ENCODE measurements at places on chromosomes 6 and 20.

DNA sequence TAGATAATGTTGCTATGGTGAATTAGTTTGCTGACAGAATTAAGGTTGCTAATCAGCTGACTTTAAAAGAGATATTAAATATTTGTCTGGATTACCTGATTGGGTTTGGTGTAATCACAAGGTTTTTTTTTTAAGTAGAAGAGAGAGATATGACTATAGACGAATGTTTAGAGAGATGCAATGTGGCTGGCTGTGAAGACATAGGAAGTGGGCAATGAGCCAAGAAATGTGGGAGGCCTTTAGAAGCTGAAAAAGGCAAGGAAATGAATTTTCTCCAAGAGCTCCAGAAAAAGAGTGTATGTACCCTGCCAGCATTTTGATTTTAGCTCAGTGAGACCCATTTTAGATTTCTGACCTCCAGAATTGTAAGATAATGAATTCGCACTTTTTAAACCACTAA is 598.3 kb downstream of the PKHD1 start:
- DNase-seq = no peak

- peak; percentile 83 for DNase-seq
Measured at GRCh38 chr6:138815797-138816528, 20.1 kb downstream of the ECT2L start.

DNA sequence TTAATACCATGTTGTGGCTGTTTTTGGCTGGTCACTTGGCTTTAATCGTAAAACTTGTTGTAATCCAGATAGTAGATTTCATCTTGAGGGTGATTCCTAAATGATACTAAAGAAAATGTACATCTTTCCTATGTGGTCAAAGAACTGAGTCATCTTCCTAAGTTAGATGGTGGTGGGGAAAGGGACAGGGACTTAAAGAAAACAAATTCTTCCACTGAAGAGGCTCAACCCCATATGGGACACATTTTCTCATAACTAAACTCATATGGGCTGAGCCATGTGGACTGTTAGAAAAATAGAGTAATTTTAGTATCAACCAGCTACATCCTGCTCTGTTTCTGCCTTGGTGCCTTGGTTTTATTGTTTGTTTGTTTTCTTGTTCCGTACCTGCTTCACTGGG is 155.8 kb downstream of the TSHZ2 start:
- no peak for DNase-seq

DNA sequence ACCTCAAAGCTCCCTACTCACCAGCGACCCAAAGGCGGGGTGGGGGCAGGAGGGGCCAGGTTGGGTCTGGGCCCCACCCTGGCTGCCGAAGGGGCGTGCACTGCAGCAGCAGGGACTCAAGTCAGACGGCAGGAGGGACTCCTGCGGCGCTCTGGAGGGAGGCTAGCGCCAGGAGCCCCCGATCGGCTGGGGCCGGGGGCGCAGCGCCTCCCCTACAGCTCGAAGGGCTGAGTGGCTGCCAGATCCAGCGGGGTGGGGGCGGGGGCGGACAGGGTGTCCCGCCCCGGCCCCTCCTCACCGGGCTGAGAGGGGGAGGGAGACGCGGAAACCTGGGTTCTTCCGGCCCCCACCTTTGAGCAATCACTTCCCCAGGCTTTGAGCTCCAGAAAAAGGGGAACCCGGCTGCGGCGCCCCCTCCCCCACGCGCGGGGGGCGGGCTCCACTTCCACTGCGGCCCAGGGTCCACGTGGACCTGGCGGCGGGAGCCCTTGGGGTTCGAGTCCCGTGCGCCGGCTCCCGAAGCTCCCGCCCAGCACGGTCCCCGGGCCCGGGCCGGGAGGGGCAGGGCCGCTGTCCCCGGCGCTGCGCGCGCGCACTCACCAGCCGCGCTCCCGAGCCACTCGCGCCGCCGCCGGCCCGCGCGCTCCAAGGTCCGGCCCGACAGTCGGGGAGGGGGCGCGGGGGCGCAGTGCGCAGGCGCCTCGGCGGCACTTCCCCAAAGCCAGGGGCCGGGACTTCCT is at the start of gene RGS19:
Gene RGS19 (minus strand): TSS at position 246 of the 740 bp plus-strand sequence. CDS start 2,632 bp downstream, outside the sequence.
- peak; percentile 67 for DNase-seq

- DNase-seq = peak; percentile 17
Measured at GRCh38 chr6:156988276-156989158, 211.3 kb downstream of the ARID1B start.

DNA sequence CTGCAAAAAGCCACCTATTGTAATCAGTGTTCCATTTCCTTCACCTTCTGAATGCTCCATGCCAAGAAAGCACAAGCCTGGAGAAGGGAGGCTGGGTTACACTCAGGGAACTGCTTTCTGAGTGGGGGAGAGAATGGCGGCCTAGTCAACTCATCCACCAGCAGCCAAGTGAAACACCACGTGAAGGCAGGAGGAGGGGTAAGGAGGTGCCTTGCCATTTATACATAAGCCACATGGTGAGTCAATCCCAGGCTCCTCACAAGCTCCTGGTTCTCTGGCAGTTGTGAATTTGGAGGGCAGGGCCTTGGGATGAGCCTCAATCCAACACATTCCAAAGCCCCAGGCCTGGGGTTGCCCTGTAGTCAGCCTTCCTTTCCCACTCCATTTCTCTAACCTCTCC is 149.4 kb downstream of the CD24 start:
- no peak for DNase-seq

- DNase-seq = no peak
Measured at GRCh38 chr6:157728183-157728881, 94.7 kb upstream of the SNX9 start.

DNA sequence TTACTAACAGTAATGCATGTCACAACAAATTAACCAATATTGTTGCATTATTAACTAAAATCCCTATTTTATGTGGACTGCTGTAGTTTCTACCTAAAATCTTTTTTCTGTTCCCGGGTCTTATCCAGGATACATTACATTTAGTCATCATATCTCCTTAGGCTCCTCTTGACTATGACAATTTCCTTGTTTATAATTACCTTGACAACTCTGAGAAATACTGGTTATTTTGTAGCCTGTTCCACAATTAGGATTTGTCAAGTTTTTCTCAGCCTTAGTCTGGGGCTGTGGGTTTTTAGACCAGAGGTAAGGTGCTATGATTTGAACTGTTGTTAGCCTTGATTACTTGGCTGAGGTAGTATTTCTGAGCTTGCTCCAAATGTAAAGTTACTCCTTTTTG is 3.7 kb downstream of the FBXO5 start:
- no peak for DNase-seq

DNA sequence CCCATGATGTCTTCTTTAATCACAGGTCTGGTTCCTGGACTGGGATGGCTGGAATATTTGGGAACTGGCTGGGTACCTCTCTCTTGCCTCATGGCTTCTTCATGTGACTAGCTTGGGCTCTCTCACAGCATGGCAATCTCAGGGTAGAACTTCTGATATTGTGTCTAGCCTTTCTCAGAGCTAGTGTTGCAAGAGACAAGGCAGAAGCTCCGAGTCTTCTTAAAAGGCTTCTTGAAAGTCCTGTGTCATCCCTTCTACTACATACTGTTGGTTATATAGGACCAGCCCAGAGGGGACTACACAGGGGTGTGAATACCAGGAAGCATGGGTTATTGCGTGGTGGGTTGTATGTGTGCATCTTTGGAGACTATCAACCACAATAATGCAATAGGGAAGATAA is 23.3 kb downstream of the BCAS1 start:
- DNase-seq = no peak

DNA sequence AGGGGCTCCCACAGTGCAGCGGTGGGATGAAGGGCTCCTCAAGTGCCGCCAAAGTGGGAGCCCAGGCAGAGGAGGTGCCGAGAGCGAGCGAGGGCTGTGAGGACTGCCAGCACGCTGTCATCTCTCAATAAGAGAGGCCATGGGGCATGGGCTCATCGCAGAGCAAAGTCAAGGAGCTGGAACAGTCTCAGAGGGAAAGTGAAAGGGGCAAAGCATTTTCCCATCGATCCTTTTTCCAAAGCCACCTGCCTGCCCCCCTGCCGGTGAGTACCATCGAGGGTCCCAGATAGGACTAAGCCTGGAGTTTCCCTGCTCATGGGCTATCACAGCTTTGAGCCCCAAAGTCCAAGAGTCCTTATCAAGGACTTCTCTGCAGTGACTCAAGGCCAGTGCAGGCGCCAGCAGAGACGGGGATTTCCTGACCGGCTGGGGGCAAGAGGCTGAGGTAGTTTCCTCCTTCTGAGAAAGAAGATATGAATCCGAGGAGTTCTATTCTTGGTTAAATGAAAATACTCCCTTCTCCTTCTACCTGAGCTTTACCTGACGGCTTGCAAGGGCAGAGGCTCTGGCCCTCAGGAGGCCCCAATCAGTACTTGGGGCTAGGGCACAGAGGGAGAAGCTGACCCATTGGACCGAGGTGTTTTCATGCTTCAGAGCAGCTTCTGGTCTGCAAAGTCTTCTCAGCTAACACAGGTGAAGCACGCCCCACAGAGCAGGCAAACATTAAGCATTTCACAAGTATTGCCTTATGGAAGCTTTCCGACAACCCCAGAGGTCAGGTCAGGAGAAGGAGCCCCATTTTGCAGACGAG is 22.6 kb downstream of the ETV7 start:
- peak; percentile 64 for DNase-seq

- DNase-seq = no peak
Measured at GRCh38 chr6:160634706-160635105, 29.4 kb downstream of the LPA start.

GRCh38 chr6:39273406-39273821 is 40.8 kb downstream of the KCNK17 start:
- no peak for DNase-seq

DNA sequence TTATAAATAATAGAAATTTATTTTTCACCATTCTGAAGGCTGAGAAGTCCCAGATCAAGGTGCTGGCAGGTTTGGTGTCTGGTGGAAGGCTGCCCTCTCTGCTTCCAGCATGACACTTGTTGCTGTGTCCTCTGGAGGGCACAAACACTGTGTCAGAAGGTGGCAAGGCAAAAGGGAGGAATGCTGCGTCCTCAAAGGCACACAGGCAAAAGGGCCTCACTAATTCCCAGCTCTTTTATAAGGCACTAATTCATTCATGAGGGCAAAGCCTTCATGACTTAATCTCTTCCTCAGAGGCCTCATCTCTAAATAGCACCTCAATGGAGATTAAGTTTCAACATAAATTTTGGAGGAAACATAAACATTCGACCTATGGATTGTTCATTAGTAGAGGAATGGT is 209.5 kb upstream of the SMLR1 start:
- no peak for DNase-seq

DNA sequence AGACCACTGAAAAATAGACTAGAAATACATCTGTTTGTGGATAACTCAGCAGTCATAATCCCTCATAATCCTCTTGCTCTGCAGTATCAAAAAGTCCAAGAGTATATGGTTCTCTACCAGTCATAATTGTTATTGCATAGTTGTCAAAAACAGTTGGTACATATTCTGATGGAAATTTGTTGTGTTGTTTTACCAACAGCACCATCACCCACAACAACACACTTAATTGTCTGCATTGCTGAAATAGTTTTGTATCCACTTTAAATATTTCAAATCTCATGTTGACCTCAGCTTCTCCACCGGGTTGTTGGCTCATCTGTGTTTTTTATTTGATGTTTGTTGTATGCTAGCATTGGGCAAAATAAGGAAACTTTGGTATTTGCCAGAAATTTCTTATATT is 39.4 kb downstream of the ITCH start:
- no peak for DNase-seq

DNA sequence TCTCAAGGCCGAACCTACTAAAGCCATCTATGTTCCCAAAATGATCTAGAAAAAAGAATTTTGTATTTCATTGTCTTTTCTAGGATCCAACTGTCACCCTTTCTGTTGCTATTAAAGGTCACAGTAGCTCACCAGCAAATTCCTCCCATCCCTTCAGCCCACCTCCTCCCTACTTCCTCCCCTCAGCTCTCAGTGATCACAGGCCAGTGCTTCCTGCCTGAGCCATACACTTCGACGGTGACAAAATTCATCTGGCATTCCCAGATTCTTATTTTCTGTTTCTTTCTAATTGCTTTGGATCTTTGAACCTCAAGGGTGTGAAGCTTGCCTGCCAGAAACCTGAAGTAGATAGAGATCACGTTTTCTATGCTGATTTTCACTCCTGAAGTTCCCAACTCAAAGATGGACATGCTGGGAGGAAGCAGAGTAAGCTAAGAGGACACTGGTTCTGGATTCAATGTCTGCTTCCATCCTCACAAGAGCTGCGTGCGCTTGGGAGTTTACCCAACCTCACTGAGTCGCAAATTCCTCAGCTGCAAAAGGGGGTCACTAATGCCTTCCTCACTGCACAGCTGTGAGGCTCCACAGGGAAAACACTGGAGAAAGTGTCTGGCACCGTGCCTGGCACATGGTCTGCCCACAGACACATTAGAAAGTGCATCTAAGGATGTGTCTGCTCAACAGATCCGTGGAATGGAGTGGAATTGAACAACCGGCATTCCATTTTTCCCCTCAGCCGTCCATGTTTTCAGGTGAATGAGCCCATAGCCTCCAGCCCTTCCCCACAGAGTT is 34.5 kb downstream of the MDGA1 start:
- DNase-seq = peak; percentile 29

- DNase-seq = no peak
Measured at GRCh38 chr6:35378261-35378660, 35.9 kb downstream of the PPARD start.

DNA sequence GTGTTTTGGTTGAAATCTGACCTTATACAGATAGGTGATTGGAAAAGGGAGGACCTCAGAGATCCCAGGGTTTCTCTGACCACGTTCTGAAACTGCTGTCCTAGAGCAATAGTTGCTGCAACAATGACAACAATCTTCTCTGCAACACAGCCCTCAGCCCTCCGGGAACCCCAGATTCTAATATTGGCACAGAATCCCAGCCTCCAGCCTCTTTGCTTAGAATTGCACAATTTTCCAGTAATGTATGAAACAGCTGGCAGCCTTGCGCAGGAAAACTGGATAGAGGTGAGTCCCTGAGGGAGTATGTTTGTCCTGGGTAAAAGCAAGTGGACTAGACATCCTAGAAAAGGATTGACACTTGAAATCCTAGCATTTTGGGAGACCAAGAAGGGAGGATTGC is 30.4 kb upstream of the PNRC1 start:
- peak; percentile 92 for DNase-seq

- DNase-seq = no peak
Measured at GRCh38 chr6:33993653-33994471, 152.0 kb downstream of the GRM4 start.

DNA sequence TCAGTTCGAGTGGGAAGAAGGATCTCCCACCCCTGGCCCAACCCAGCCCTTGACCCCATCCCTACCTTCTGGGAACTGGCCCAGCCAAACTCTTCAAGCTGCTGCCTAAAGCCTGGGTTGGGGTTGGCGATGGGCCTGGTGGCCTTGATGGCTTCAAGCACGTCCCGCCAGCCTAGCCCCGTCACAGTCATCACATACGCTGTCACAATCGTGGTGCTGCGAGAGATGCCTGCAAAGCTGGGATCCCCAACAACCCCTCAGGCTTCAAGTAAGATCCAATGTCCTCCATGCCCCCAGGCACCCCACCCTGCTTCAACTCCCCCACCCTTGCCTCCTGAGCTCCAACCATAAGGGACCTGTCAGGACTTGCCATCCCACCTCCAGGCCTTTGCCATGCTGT is 7.8 kb downstream of the DUSP15 start:
- no peak for DNase-seq

- peak; percentile 56 for DNase-seq
Measured at GRCh38 chr20:63658749-63659187, 656 bp downstream of the RTEL1 start.

GRCh38 chr20:51220293-51220706 is 197.4 kb upstream of the KCNG1 start:
- peak; percentile 9 for DNase-seq

Measured in fibroblast of pulmonary artery (primary cell).